ENCODE measurements at places on chromosomes 2 and 18.
A peak's percentile ranks its signal among the peaks of the same experiment; 100 is the strongest.

- DNase-seq, result no peak
These were observed 324.3 kb upstream of the KLHL14 start for GRCh38 chr18:33097126-33097525.

- no peak for DNase-seq
These were observed 156.4 kb downstream of the IKZF2 start for GRCh38 chr2:212994976-212995375.

GRCh38 chr2:189558516-189559272 is 21.9 kb downstream of the SLC40A1 start:
- DNase-seq, result no peak

GRCh38 chr18:79156327-79156726 is 87.1 kb downstream of the ATP9B start:
- no peak for DNase-seq

DNA sequence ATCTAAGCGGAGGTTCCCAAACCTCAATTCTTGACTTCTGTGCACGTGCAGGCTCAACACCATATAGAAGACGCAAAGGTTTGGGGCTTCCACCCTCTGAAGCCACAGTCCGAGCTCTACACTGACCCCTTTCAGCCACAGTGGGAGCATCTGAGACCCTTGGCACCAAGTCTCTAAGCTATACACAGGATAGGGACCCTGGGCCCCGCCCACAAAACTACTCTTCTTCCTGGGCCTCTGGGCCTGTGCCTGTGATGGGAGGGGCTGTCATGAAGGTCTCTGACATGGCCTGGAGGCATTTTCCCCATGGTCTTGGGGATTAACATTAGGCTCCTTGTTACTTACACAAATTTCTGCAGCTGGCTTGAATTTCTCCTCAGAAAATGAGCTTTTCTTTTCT is 1374.1 kb upstream of the NXPH2 start:
- DNase-seq, result no peak

- DNase-seq, result no peak
These were observed 51.2 kb downstream of the SLC4A5 start for GRCh38 chr2:74291886-74292621.

GRCh38 chr2:153235516-153235915 is 243.0 kb downstream of the RPRM start:
- DNase-seq, result no peak

DNA sequence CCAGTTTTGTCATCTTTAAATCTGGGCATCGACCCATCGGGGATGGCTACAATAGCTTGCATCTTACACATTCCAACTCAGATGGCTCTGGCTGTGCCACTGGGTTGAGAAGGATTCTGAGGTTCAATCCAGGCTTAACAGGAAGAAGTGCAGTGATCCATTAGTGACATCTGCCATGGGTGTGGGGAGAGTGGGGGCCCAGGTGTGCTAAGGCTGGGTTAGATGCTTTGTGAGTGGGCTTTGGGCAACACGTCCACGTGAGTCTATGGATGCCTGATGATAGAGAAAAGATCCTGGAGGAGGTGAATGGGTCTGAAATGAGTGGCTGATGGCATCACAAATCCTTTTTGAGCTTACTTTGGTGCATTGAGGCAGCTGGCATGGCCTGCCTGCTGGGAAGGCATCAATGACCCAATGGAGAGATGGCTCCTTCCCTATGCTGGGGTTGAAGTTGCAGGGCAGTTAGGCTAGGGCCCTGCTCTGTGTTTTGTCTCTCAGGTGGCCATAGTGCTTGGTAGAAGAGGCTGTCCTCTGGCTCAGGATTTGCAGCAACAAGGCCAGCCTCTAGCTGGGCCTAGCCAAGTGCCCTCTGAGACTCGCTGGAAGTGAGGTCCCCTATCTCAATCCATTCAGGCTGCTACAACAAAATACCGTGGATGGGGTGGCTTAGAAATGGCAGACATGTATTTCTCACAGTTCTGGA is 56.7 kb downstream of the HS1BP3 start:
- DNase-seq, result no peak

- no peak for DNase-seq
These were observed 522.6 kb downstream of the CMPK2 start for GRCh38 chr2:6343076-6343475.

GRCh38 chr18:22363867-22364463 is 53.8 kb downstream of the CTAGE1 start:
- no peak for DNase-seq

GRCh38 chr18:34938090-34938489 is 103.1 kb upstream of the MAPRE2 start:
- no peak for DNase-seq

DNA sequence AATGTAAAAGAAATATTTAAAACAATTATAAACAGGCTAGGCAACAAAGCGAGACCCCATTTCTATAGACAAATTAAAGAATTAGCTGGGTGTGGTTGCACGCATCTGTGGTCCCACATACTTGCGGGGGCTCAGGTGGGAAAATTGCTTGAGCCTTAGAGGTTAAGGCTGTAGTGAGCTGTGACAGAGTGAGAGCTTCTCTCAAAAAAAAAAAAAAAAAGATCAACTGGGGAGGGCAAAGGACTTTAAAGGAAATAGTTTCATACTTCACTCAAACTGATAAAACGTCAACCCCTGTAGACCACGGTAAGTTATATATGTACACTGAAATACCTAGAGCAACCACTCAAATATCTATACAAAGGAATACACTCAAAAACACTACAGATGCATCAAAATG is 37.5 kb downstream of the MGAT4A start:
- DNase-seq, result no peak

GRCh38 chr2:41782306-41783158 is 265.3 kb upstream of the PKDCC start:
- DNase-seq, result peak; percentile 34

GRCh38 chr2:85771486-85771885 is 17.7 kb downstream of the ATOH8 start:
- DNase-seq, result no peak

DNA sequence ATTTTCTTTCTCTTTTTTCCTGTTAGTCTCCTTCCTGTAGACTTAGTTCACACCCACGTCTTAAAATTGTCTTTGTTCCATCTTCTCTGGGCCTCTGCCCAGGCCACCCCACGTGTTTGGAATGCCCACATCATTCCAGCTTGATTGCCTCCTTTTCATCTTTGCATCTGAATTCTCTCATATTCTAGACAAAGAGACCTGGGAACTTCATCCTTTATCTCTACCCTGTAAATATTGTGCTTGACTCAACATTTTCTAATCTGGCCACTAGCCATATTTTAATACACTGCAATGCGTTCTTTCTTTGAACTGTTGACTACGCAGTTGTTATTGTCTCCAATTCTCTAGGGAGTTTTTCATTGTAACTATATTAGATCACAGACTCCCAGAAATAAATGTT is 187.5 kb upstream of the NRXN1 start:
- no peak for DNase-seq

DNA sequence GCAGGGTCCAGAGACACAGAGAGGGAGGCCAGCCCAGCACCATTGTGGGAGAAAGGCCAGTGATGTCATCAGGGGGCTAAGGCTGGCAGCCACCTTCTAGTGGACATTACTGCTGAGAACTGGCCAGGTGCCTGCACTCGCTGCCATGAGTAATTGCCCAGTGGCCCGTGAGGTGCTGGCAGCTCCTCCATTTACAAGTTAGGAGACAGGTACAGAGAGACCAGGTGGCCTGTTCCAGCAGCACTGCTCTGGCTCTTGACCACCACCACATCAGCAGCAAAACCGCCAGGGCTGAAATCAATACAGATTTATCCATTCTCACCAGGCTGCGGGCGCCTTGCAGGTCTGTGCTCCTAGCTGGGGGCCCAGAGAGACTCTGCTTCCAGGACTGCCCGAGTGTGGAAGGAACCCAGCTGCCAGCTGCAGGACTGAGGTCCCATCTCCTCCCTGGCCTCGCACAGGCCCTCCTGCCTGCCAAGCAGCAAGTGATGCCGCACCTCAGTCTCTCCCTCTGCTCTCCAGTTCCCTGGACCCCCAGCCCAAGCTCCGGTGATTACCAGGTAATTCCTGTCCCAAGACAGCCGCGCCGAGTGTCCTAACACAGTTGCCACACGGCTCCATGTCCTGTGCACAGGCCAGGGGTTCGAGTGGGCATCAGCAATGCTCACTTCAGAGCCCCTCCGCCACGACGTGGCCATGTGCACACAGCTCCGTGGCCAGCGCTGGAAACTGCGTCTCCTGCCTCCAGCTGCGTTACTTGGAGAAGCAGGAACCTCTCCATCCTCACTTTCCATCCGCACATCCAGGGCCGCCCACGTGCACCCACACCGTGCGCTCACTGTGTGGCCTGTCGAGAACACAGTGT is 101.0 kb upstream of the CTDP1 start:
- DNase-seq, result no peak

GRCh38 chr2:224982910-224983711 is 59.2 kb downstream of the DOCK10 start:
- DNase-seq, result peak; percentile 22

DNA sequence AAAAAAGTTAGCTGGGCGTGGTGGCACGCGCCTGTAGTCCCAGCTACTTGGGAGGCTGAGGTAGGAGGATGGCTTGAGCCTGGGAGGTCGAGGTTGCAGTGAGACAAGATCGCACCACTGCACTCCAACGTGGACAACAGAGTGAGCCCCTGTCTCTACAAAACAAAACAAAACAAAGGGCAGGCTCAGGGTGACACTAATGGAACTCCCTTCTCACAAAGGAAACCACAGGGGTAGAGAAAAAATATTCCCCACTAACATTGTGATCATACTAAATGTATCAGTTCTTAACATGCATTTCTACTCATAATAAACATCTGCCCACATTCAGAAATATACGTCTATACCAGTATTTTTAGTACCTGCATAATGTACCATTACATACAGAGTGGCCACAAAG is 21.1 kb downstream of the STAM2 start:
- no peak for DNase-seq

GRCh38 chr2:223166983-223167650 is 115.1 kb downstream of the KCNE4 start:
- DNase-seq, result no peak

GRCh38 chr2:162422894-162423293 is 79.0 kb downstream of the GCA start:
- no peak for DNase-seq

DNA sequence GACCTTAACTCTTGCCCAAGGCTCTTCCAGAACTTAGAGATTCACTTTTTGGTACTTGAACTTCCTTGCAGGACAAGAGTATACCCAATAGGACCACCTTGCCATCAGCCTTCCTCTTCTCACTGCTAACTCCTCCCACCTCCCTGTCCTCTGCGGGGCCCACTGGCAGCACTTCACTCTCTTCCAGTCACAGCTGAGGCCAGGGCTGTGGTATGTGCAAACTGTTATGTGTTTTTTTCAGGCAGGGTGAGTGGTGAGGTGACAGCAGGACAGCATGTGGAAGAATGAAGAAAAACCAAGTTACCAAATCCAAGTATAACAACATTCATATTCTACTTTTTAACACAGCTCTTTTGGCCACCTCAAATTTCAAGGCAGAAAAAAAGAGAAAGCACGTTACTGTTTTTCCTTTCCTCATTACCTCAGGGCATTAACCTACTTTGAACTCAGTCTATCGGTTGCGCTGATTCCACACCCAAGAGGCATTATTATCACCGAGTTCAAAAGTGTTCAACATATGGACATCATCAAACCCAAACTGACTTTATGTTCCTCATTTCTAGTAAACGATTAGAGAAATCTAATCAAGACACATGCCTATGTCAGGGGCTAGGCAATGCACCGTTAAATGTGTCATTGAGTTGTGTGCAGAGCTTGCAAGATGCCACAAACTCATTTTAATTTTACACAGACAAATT is 605.2 kb upstream of the SYT4 start:
- no peak for DNase-seq

DNA sequence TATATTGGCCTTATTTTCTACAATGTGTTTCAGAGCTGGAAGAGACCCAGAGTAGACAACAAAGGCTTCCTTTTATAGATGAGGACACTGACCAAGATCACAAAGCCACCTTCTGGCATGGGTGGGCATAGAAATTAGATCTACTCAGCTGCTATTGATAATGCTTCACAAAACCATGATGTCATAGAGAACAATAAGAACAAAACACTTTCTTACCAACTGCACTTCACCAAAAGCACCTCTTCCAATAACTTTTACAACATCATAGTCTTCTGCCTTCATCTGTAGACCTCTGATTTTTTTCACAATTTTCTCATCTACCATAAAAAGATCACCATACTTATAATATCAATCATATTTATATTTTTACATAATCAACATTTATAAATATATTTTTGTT is 58.1 kb downstream of the ROCK2 start:
- DNase-seq, result no peak

- DNase-seq, result no peak
These were observed 260.6 kb downstream of the PRKCE start for GRCh38 chr2:45912109-45912508.

DNA sequence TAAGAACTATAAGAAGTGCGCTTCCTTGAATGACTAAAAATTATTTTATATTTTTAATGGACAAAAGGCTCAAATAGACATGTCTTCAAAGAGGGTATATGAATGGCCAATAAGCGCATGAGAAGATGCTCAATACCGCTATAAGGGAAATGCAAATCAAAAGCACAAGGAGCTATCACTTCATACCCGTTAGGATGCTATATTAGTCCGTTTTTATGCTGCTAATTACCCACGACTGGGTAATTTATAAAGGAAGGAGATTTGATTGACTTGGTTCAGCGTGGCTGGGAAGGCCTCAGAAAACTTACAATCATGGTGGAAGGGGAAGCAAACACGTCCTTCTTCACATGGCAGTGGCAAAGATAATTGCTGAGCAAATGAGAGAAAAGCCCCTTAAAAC is 20.5 kb upstream of the PPP4R1 start:
- DNase-seq, result no peak

DNA sequence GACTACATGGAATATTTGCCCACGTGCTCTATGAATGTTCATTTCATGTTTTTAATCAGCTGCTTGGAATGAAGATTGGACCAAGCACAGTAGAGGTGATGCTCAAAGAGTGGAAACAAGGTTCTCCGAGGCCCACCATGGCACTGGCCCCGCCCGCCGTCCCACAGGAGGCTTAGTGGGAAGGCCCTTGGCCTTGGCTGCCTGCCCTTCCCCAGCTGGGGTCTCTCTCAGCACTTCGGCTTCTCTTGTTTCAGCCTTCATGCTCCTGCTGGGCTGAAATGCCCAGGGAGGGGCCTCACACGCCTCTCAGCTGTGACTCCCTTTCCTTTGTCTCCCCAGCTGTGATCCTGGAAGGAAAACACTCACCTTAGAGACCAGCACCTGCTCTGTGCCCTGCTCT is 833.2 kb downstream of the GALR1 start:
- DNase-seq, result no peak

GRCh38 chr18:10514601-10515000 is 11.2 kb upstream of the NAPG start:
- no peak for DNase-seq

DNA sequence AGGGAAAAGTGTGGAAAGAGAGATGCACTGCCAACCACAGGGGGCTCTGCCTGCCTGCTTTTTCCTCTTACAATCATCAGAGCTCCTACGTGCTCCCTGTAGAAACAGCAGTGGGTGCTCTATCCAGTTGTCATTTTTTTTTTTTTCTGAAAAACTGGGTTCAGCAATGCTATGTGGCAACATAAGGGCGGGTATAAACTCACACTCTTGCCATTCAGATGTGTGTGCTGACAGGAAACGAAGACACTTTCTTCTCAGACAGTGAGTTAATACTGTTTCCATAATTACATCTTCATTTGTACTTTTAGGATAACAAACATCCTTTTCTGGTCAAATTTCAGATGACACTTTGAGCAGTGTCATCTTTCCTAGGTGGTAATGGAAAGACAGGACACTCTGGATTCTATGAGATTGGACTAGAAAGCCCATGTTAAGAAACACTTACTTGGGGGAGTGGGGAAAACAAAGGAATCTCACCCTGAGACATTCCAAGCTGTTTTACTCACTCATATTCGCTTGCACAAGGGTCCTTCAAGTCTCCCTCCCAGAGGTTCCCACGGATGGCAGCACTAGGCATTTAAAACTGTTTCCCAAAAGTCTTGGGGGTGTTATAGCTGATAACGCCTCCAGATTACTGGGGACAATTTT is 41.3 kb downstream of the CCDC93 start:
- DNase-seq, result no peak
